ENCODE measurements at places on chromosomes 1 and 21.

GRCh38 chr1:174114788-174115448 is 44.4 kb upstream of the RABGAP1L start:
- DNase-seq = no peak

GRCh38 chr1:89948722-89949345 is 46.1 kb upstream of the ZNF326 start:
- DNase-seq = no peak

DNA sequence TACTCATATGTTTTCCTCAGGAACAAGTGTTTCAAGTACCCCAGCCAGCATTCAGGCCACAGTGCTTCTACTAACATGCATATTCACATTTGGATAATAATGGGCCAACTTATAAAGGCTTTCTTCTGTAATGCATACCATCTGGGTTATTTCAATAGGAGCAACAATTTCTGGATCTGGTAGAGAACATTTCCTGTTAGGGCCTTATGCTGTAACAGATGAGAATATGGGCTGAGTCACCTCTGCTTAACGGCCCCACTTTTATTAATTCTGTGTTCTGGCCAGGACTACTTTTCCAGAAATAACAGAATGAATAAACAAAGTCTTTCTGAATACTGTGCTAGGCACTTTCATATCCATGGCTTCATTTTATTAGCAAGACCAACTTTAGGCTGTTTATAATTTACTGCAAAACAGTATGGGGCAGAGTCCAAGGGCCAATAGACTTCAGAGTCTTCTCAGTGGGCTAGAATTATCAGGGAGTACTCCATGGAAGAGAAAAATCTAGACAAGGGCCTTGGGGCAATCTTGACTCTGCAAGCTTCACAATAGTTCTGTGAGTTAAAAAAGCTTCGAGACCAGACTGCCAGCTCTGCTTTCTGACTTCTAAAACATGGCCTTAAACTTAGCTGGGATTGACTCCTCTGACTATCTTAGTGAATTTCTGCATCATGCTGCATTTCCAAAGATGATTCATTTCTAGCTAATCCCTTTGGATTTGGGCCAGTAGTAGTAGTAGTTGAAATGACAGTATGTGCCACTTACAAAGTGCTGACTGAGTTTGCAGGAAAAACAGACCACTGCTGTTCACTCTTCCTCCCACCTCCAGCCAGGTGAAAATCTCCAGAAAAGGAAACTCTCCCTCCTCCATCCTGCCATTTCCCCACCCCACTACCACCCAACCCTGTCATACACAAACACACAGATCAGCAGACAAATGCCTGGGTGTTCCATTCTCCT is 8.2 kb upstream of the SSX2IP start:
- DNase-seq = no peak

DNA sequence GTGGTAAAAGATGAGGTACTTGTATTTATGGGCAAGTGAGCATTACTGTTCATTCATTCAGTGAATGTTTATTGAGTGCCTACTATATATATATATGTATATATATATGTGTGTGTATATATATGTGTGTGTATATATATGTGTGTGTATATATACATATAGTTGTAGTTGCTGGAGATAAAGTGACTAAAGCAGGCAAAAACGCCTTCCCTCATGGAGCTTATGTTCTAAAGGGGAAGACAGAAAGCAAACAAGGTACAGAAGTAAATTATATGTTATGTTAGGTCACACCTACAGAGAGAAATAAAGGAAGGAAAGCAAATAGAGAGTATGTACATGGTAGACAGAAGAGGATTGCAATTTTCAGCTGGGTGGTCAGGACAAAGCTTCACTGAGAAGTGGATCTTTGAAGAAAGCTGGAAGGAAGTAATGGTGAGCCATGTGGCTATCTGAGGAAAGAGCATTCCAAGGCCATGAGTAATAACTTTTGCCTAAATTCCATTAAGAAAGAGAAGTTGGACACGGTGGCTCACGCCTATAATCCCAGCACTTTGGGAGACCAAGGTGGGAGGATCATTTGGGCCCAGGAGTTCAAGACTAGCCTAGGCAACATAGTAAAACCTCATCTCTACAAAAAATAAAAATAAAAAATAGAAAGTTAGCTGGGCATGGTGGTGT is 33.5 kb upstream of the KLF17 start:
- no peak for DNase-seq

DNA sequence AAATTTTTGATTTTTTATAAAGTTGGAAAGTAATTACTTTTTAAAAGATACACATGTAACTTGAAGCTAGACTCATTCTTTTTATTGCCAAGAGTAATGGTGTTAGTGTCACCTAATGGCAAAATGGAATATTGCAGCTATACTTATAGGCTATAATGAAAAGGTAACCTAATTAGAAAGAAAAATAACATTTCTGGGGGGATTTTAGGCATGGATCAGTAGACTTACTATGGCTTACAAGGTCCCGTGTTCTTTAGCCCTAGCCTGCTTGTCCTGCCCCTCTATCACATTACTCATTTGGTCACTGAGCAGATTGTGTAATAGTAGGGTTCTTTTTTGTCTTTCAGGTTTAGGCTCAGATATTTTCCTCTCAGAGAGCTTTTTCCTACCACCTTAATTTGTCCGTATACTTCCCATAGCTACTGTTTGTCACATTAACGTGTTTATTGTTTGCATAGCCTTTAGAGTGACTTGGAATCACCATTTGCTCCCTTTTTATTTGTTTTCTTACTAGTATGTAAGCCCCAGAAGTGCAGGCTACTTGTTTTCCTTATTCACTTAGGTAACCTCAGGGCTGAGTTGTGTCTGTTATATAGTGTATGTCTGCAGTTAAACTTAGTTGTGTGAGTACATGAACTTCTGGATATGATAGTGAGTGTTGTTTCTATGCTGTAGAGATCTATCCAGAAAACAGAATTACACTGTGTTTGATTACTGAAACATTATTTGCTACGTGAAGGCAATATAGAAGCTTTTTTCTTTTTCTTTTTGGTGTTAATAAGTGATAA is 58.7 kb downstream of the RABGAP1L start:
- no peak for DNase-seq

DNA sequence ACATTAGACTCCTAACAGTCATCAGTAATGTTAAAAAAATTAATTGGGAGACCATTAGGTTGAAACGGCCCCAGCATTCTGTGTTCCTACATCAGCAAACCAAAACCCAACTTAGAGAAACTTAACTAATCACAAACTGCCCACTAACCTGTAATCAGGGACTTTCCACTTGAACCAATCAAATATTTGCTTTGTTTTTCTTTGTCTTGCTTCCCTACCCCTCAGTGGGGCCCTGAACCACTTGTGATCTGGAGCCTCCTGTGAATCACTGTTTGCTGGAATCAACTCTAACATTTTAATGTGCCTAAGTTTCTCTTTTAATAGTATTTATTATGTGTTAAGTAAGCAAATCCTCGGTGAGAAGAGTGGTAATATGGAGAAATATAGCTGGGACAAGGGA is 64.0 kb downstream of the ABCA4 start:
- DNase-seq = no peak

DNA sequence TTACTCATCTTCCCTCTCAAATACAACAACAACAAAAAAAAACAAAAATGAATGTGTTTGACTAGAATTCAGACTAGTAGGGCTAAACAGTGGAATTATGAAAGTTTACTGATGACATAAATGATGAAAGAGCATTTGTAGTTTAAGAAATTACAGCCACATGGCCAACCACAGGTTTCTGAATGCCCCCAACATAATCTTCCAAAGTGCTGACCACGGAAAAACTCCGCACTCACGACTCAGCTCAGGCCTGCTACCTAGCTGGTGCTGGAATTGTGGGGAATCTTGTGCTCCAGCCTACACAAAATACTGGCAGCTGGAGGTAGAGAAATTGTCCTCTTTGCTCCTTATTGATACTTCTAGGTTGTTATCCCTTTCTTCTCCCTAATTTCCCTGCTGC is 23.6 kb upstream of the TBX15 start:
- DNase-seq = no peak

GRCh38 chr1:8439015-8439702 is 121.2 kb downstream of the SLC45A1 start:
- DNase-seq = no peak

DNA sequence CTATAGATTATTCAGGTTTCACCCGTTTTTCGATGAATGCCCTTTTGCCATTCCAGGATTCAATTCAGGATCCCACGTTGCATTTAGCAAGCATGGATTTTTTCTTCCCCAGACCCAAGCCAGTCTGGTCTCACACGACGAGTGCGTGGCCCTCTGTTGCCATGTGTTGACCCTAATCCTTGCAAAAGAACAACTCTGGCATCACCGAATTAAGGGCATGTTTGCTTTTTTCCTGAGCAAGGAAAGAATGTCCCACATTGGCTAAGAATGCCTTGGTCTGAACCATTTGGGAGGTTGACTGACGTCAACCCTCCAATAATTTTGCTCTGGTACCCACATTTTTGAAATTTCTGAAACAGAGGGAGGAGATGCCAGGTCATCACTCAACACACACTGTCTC is 153.0 kb upstream of the WNT4 start:
- DNase-seq = no peak

DNA sequence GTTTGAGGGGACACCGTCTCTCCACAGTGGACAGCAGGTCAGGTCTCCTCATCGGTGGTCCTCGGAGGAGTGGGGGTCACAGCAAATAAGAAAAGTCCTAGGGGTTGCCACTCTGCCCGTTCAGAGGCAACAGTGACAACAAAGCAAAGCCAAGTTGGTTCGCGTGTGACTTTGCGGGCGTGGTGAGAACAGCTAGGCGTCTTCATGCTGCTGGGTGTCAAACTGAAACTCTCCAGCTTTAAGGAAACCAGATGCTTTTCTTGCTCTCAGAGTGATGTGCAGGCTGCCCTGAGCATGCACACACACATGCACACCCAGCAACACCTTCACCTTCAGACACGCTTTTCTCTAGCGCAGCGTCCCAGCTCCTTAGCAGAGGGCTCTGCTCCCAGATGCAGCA is 70.1 kb upstream of the ARHGEF16 start:
- no peak for DNase-seq

- no peak for DNase-seq
Observed at GRCh38 chr1:145891143-145891542, 5.5 kb upstream of the ANKRD35 start.

- DNase-seq = no peak
Observed at GRCh38 chr1:11600836-11601235, 53.4 kb downstream of the FBXO2 start.

GRCh38 chr1:62327360-62328055 is 8.3 kb upstream of the KANK4 start:
- no peak for DNase-seq

DNA sequence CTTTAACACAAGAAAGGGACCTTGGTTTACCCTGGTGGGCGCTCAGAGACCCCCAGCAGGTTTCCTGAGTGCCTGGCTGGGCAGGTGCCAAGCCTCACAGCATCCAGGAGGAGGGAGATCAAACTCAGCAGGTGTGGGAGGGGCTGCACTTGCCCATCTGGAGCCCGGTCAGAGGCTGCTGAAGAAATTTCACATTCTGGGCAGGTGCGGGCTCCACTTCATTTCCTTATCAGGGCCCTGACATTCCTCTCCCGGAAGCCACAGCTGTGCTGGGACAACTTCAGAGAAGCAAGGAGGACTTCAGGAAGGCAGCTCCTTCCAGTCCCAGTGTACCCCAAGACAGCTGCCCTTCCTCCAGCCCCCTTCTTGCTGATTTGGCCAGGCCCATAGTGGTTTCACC is 82.9 kb downstream of the ITPKB start:
- DNase-seq = no peak

DNA sequence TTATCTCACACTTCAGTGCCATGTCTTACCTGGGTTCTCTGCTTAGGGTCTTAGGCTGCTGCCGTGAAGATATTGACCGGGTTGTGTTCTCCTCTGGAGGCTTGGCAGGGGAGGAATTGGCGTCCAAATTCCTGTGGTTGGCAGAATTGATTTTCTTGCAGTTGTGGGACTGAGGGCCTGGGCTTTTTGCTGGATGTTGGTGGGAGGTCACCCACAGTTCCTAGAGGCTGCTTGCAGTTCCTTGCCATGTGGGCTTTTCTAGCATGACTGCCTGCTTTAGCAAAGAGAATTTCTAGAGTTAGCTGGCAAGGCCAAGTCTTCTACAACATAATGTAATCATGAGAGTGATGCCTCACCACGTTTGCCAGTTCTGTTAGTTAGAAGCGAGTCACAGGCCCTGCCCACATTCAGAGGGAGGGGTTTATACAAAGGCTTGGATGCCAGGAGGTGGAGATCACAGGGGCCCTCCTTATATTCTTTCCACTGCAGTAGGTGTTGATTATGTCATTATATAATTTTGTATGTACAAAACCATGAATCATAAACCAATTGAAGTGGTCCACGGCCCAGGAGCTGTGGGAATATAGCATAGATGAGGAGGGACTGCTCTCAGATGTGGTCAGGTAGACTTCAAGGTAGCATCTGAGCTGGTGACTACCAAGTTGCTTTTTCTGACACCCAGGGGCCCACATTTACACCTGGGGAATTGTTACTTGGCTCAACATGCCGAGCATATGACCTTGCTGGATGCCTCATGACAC is 6.6 kb downstream of the UBL4B start:
- DNase-seq = no peak
